AG04449 (cell line): ENCODE measurements at places on chromosomes 2 and 18.

- no peak for DNase-seq
Measured at GRCh38 chr2:219021591-219021990, 19.7 kb downstream of the CFAP65 start.

GRCh38 chr2:8494589-8494988 lies 187.3 kb upstream of the ID2 start:
- DNase-seq = no peak

GRCh38 chr2:98547092-98547790 lies 61.1 kb downstream of the COA5 start:
- no peak for DNase-seq

GRCh38 chr18:48975120-48975816 lies 24.5 kb upstream of the SMAD7 start:
- DNase-seq = no peak

- DNase-seq = no peak
Measured at GRCh38 chr18:28485210-28485801, 308.4 kb upstream of the CDH2 start.

- DNase-seq = no peak
Measured at GRCh38 chr2:586641-587076, 90.5 kb downstream of the TMEM18 start.

GRCh38 chr2:31203916-31204315 lies 13.4 kb downstream of the CAPN14 start:
- DNase-seq = no peak

DNA sequence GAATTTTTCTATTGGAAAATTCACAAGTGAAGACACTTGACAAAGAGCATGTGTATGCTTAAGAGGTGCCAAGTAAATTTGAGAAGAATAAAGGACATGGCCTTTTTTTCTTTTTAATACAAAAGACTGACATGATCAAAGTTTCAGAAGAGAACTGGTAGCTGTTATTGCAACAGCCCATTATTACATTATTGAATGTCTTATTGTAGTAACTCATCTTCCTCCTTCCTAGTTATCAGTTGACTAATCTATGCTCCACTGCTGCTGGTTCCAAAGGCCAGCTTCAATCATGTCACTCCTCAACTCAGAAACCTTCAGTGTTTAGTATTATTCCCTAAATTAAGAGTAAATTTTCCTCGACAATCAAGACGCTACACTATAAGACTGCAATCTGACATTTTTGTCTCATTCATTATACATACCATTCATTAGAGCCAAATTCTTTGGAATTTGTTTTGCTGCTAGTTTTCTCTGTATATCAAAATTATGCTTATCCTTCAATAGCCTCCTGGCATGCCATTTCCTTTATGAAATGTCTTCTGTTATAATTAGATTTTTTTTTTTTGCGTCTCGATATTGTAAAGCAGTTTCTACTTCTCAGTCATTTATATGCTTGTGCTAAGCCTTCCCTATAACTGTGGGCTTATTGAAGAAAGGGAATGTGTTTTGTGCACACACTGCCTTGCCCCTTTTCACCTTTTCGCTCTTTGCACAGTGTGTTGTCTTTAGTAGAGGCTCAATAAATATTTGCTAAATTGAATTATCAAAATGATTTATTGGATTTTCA lies 27.9 kb downstream of the ITGA4 start:
- no peak for DNase-seq

- no peak for DNase-seq
Measured at GRCh38 chr2:71832844-71833243, 314.8 kb downstream of the CYP26B1 start.

GRCh38 chr18:6370886-6371635 lies 43.6 kb downstream of the L3MBTL4 start:
- DNase-seq = no peak

DNA sequence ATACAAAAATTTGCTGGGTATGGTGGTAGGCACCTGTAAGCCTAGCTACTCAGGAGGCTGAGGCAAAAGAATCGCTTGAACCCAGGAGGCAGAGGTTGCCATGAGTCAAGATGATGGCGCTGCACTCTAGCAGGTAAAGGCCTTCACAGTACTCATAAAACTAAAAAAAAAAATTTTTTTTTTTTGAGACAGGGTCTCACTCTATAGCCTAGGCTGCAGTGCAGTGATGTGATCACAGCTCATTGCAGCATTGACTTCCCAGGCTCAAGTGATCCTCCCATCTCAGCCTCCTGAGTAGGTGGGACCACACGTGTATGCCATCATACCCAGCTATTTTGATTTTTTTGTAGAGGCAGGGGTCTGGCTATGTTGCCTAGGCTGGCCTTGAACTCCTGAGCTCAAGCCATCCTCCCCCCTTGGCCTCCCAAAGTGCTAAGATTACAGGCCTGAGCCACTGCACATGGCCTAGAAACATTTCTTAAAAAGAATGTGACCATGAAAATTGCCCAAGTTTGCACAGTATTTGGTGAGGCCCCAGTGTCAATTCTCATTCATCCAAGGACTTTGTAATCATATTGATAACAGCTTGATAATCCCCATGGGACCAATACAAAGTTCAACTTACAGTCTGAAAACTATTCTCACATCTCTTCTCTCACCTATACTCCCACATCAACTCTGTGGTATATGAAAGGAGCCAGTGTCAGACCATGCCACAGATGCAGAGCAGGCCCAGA lies 64.2 kb upstream of the MYCN start:
- no peak for DNase-seq

DNA sequence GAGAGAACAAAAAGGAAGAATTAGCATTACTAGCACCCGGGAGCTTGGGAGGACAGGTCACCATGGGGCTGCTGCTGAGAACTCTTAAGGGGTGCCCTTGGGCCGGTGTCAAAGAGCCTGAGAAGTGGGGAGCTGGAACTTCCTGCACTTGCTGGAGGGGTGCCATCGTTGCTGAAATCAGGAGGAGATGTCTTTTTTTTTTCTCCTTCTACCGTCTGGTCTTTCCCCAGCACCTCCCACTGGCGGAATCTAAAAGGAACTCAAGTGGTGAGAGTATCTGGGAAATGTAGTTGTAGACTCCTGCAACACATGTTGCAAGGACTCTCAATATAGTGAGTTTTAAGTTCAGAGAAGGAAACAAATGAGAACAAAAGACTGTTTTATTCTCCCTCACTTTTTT lies 6.1 kb upstream of the AMMECR1L start:
- DNase-seq = no peak

GRCh38 chr2:231132129-231132528 lies 7.3 kb upstream of the HTR2B start:
- DNase-seq = no peak

GRCh38 chr2:180890781-180891180 lies 89.6 kb upstream of the UBE2E3 start:
- no peak for DNase-seq

GRCh38 chr2:166563894-166564293 lies 69.8 kb upstream of the SCN7A start:
- no peak for DNase-seq

DNA sequence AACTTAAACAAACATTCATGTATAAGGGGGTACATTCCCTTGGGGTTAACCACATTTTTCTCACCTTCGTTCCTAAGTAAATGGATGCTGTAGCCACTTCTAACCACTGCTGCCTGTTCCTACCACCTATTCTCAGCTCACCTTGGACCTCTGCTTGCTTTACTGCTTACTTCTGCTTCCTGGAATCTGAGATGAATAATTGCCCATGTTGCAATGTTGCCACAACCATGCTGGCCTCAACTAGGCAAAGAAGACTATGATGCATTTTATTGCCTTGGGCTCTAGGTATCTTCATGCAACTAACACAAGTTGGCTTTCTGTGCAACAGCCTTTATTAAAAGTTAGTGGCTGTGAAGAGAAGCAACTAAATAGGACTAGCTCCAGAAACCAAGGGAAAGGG lies 106.3 kb upstream of the TCF4 start:
- no peak for DNase-seq

DNA sequence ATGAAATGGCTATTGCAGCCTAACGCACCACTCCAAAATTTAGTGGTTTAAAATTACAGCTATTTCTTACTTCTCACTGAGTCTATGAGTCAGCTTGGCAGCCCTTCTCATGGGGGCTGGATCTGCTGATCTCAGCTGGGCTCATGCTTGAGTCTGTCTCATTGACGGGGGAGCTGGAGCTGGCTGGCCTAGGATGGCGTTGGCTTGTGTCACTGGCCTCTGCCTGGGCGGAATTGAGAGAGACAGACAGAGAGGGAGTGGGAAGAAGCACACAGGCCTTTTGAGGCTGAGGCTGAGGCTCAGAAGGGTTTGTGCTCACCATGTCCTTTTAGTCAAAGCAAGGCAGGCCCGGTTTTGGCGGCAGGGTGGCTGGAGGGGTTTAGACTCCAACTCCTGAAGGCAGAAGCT lies 412.1 kb upstream of the MYT1L start:
- DNase-seq = no peak
